ENCODE measurements at places on chromosomes 2 and 18.

DNA sequence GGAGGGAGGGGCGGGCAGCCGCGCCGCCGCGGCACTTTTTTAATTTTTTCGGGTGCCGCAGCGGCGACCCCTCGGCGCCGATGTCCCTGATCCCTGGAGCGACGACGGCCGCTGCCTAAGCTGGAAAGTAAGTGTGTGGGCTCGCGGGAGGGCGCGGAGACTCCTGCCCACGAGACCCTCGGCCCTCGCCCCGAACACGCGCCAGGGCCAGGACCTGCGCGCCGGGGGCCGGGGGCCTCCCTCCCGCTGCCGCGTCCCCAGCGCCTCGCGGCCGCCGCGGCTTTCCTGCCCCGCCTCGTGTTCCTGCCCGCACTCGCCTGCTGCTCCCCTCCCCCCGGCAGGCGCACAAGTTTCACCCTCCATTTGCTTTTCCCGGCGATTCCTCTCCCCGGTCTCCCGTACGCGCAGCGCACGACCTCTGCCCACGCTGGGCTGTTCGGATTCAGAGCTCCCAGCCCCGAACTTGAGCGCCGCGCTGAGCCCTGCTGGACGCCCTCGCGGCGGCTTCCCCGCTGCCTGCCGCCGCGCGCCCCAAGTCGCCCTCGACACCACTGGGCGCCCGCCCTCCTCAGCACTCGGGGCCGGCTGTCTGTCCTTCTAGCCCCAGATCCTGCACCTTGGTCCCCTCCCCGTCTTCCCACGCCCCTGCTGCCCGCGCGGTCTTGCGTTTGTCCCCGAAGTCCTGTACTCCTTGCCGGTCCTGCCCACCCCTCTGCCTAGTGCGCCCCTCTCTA, 507 bp downstream of the PKP4 start:
- no peak for DNase-seq

DNA sequence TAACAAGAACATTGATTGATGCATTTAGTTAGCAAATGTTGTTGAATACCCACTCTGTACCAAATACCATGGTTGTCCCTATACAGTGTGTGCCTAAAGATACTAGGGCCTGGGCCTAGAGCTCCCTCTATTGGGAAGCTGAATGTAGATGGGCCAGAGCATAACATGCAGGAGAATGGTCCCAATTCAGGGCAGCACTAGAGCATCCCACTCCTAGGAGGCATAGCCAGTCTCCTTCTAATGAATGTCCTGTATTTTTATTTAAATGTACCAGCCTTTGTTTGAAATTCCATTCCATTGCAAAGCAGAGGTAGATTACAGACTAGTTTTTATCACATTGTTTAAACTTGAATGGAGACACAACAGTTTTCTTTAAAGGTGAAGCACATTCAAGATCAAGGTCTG, 90.6 kb downstream of the FEZ2 start:
- no peak for DNase-seq

GRCh38 chr18:58599106-58599505, 29.8 kb downstream of the ALPK2 start:
- no peak for DNase-seq

GRCh38 chr2:187915810-187916209, 361.6 kb upstream of the TFPI start:
- no peak for DNase-seq

DNA sequence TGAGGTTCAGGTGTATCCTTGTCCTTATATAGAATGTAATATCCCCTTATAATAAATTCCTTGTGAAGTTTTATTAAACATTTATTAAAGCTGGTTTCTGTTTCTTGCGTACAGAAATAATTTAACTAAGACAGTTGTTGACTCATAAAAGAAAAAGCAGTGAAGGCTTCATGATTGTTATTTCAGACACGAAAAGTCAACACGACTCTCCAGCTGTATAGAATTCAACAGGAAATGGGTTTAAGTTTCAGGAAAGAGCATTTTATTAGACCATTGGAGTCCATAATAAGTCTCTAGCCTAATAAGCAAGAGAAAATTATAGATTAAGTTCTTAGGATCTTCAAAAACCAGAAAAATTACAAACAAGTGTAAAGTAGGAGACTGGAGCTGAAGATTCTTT, 62.2 kb downstream of the KCNE4 start:
- DNase-seq = no peak

DNA sequence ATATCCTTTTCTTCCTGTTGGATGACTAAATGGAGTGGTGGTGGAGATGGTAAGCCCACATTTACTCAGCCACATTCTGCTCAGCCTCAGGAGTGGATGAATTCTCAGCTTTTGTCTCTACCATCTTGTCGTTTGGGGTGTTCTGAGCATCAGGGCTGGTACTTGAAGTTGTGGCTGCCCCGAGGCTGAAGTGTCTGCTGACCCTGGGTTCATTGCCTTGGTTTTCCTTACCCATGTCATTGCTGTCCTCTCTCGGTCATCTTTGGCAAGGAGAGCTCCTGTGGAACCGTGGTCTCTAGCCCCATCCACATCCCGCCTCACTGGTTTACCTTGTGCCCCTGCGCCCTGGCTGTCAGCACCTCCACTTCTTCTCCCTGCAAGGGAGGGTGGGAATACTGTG, 71.9 kb downstream of the GPR39 start:
- DNase-seq = no peak

All from GM18507 (cell line).